ENCODE measurements at places on chromosomes 1 and 21.

DNA sequence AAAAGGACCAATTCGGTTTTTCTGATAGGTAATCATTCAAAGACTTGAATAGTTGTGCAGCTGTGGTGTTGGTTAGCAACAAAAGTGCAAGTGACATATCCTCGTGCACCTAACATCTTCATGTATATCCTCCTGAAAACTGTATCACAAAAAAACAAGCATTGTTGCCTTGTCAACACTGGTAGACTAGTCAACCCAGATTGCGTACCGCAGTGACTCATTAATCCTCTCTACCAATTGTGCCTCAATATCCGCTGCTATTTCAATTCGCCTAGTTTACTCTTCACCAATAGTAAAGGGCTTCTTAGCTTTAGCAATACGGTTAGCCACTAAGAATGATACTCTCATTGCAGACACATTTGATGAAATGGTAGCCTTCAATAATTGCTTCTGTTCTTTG lies 3.5 kb downstream of the HHAT start:
- peak; percentile 12 for DNase-seq

DNA sequence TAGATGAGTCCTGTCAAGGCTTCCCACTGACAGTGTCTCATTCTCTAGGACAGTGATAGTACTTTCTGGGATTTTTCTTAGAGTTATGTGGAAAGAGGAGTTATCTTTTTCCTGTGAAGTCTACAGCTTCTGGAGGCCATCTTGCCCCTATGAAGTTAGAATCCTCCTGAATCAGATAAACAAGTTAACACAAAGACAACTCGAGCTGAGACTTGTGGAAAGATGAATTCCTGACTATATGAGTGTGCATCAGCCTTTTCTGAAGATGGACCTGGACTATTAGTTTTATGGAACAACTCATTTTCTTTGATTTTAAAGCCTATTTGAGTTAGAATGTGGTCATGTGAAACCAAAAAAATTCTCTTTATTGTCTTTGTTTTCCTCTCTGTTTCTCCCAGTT lies 290.9 kb downstream of the LRRIQ3 start:
- no peak for DNase-seq

- DNase-seq: no peak
Observed at GRCh38 chr21:45299864-45300785, 12.4 kb upstream of the POFUT2 start.

DNA sequence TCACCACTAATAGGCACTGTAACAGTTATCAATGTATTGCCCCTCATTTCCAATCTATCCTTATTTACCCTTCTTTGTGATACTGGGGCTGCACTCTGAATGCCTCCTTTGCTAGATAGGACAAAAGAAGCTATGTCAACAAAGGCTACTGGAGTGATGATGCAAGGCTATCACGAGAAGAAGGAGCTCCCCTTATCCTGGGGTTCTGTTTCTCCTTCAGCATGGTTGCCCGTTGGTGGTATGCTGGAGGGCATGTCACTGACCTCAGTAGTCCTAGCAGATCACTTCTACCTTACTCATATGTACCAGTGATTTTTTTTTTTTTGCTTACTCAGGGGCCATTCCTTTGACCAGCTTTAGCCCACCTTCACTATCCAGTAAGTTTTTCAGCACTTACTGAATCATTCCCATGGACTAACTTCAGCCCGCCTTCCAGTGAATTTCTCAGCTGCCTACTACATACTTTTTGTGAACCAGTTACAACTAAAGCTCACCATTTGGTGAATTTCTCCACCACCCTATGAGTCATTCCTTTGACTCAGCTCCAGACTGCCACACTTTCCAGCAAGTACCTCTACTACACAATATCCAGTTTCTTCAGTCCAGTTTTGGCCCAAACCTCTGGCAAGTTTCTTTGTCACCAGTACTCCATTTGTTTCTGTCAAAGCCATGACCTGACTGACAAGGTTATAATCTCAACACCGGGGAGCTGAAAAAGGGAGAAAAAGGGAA lies 944.5 kb downstream of the KCNT2 start:
- DNase-seq: no peak

- no peak for DNase-seq
Observed at GRCh38 chr1:207798847-207799246, 47.0 kb downstream of the CD46 start.

- DNase-seq: no peak
Observed at GRCh38 chr1:149845416-149845815, 54.0 kb upstream of the BOLA1 start.

DNA sequence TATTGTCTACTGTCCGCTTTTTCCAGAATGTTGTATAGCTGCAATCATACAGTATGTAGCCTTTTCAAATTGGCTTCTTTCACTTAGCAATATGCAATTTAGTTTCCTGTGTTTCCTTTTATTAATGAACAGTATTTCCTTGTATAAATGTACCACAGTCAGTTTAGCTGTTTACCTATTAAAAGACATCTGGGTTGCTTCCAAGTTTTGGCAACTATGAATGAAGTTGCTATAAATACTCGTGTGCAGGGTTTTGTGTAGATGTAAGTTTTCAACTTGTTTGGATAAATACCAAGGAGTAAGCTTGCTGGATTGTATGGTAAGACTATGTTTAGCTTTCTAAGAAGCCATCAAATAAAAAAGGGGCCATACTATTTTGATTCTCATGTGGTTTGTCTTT lies 24.4 kb upstream of the KCNJ6 start:
- no peak for DNase-seq

- DNase-seq: no peak
Observed at GRCh38 chr1:39269349-39269748, 64.9 kb downstream of the MACF1 start.

GRCh38 chr21:41068496-41068895 lies 99.5 kb upstream of the BACE2 start:
- no peak for DNase-seq

GRCh38 chr1:202615501-202616354 lies 94.5 kb downstream of the SYT2 start:
- DNase-seq: no peak

DNA sequence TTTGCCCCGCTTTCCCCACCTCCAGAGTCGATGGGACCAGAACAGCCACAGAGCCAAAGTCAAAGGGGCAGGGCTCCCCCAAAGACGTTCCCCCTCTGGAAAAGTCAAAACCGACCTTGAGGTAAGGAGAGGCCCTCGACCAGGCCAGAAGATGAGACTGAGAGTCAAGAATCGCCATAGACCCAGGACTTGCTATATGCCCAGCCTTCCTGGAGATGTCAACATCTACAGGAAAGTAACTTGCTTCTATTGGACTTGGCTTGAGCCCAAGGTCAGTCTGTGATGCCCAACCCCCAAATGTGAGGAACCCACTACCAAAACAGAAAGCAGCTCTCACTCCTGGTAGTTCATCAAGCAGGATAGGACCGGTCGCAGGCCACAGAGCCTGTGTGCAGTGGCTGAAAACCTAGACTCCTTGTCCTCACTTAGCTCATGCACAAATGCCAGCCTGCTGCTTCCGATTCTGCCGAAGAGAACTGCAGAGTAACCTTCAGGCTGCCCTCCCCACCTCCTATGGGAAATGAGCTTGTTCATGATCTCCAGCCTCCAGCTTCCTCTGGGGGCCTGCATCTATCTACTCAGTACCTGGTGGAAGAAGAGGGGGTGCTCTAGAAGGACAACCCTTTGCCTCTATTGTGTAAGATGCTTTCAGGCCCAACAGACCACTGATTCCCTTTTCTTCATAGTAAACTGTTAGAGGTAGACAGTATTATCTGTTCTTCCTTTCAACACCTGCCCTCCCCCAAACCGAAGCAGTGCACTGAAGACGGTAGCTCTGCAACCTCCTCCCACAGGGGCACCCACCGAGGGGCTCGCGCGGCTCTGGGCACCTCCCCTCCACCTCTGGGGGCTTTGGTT lies 1.4 kb downstream of the ACOT7 start:
- DNase-seq: peak; percentile 21

GRCh38 chr1:155485945-155486344 lies 76.7 kb downstream of the ASH1L start:
- no peak for DNase-seq

- no peak for DNase-seq
Observed at GRCh38 chr1:52057876-52058415, 1.9 kb downstream of the BTF3L4 start.

- no peak for DNase-seq
Observed at GRCh38 chr1:236334893-236335545, 53.3 kb upstream of the ERO1B start.

- peak; percentile 68 for DNase-seq
Observed at GRCh38 chr1:112508278-112509004, at the start of gene WNT2B. Gene WNT2B, plus strand, starts transcription at chr1:112508965. Its CDS starts 298 bp downstream, at chr1:112509263.

GRCh38 chr21:45739218-45740087 lies 95.9 kb downstream of the PCBP3 start:
- DNase-seq: no peak

DNA sequence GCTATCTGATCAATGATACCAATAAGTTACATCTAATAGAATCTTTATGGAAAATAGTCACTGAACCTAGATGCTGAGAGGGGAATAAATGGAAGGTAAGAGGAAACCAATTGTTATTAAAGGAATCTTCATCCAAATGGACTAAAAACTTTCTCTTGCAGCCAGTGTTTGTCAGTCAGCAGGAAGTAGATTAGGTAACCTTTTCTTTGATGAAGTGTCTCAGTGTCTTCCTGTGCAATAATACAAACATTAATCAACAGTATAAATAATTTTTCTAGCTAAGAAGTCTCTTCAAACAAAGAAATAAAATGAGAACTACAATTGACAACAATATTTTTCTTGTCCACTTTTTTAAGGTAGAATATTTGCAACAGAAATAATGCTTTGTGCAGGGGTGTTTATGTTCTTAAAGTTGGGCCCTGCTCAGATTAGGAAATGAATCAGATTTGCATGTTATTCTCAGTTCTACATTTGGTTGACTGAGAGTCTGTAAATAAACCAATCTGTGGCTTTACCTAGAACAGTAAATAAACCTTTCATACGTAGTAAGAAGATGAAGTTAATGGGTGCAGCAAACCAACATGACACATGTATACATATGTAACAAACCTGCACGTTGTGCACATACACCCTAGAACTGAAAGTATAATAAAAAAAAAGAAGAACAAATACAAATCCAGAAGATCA lies 391.4 kb downstream of the MRPL39 start:
- no peak for DNase-seq

- DNase-seq: no peak
Observed at GRCh38 chr1:28180306-28181305, 4.1 kb upstream of the PTAFR start.

DNA sequence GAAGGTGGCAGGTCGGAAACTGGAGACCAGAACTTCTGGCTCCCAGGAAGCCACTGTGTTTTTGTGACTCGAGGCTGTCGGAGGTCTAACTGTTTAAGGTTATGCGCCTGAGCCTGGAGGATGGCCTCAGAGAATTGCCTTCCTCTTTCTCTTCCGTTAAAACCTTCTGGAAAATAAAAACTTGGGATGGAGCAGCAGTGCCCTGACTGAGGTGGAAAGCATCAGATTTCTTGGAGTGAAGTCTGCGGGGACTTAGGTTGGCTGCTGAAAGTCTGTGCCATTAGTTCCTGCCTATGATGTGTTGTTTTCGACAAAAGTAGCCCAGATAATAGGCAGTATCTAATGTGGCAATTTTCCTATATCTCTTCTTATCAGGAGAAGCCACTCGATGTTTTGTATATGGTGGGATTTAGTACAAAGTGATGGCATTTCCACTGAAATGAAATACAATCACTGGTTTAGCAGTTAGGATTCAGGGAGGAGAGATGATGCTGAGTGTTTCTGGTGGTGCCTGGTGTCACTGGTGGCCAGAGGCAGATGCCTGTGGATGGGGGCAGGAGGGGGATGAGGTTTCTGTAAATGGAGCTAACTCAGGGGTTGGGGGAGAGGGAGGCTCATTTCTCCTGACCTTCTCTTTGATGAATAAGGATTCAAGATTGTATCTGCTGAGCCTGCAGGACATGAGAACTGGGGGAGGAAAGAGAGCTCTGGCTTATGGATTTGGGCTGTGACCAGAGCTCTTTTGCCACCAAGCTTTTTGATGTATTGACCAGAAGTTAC lies 150.8 kb downstream of the CAMTA1 start:
- DNase-seq: no peak

DNA sequence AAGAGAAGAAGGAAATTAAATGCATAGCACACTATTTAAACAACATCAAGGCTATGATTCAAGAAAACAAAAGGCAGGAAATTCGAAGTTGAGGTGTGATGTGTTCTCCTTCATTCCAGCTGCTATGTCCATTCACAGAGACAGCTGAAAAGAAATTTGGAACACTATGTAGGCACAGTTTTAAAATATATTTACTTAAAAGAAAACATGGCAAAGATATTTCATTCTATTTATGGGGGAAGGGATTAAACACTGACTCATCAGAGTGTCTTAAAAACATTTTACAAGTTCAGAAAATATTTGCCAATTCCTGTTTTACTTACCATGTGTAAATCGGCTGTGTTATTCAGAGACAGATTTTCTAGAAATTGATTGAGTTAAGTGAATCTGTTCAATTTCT lies 39.4 kb upstream of the NGF start:
- DNase-seq: no peak

- no peak for DNase-seq
Observed at GRCh38 chr21:45977396-45977795, 4.2 kb upstream of the COL6A1 start.

DNA sequence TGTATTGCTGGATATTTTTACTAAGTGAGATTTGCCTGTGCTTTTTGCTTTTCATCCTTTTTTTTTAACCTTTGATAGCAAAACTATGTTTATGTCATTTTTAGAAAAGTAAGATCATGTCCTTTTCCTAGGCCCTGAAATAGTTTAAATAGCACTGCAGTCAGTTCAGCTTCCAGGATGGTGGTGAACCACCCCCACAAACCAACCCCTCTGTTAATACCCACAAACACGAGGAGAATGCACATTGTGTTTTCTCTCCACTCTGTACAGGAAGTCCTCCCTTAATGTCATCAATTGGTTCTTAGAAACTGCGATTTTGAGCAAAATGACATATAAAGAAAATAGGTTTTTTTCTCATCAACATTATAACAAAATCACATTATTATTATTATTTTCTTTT lies 117.7 kb upstream of the DSCAM start:
- DNase-seq: no peak

DNA sequence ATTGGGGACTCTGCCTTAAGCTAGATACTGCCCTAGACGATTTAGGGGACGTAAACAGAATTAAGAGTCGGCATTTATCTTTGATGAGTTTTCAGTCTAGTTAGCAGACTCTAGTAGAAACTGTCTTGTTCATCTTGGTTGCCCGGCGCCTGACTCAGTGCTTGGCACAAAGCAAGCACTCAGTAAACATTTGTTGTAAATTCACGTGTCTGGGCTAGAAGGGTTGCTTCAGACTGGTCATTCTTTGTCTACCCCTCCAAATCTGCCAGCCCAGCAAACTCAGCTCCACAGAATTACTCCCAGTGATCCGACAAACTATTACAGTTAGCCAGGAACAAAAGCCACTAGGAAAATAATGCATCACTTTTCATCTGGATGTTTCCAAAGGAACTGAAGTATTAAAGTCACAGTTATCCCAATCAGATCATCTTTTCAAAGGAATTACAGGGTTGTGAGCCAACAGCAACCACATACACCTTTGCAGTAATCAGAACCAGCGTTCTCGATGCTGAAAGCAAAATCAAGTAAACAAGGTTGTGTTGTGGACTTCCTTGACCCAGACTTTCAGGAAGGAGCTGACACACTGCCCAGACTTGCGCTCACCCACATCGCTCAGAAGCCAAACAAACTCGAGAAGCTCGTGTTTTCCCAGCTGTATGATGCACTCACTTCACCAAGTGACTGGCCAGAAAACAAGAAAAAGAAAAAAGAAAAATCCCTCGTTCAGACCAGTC lies 66.5 kb upstream of the GADD45A start:
- DNase-seq: no peak

- no peak for DNase-seq
Observed at GRCh38 chr1:6183520-6183989, 3.4 kb upstream of the CHD5 start.

GRCh38 chr1:236925386-236925785 lies 78.9 kb downstream of the MT1HL1 start:
- DNase-seq: no peak

- DNase-seq: no peak
Observed at GRCh38 chr1:19310720-19311502, 1.0 kb downstream of the AKR7A2 start.

Measured in activated CD4-positive, alpha-beta T cell treated with anti-CD3 and anti-CD28 coated beads for 48 hours (primary cell).